ENCODE measurements at places on chromosomes 11 and 22.

DNA sequence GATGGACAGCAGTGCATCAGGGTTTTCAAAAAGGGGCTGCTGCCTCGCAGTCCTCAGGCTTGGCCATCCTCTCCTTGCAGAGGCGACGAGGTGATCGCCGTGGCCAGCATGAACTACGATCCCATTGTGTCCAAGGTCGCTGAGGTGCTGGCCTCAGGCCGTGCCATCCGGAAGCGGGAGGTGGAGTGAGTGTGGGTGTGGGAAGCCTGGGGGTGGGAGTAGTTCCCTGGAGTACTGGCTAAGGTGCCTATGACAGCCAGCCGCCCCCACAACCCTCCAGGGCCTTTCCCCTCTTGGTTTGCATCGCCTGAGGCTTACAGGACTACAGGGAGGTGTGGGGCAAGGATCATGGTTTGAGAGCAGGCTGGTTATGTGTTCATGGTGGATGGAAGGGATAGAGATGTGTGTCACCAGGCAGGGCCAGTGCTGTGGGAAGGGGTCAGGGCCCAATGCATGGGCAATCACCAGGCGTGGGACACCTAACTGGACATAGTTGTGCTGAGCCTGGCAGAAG lies 2.1 kb upstream of the LZTR1 start:
- DNase-seq: no peak

- no peak for DNase-seq
Measured at GRCh38 chr11:114179234-114179941, 116.8 kb upstream of the NNMT start.

DNA sequence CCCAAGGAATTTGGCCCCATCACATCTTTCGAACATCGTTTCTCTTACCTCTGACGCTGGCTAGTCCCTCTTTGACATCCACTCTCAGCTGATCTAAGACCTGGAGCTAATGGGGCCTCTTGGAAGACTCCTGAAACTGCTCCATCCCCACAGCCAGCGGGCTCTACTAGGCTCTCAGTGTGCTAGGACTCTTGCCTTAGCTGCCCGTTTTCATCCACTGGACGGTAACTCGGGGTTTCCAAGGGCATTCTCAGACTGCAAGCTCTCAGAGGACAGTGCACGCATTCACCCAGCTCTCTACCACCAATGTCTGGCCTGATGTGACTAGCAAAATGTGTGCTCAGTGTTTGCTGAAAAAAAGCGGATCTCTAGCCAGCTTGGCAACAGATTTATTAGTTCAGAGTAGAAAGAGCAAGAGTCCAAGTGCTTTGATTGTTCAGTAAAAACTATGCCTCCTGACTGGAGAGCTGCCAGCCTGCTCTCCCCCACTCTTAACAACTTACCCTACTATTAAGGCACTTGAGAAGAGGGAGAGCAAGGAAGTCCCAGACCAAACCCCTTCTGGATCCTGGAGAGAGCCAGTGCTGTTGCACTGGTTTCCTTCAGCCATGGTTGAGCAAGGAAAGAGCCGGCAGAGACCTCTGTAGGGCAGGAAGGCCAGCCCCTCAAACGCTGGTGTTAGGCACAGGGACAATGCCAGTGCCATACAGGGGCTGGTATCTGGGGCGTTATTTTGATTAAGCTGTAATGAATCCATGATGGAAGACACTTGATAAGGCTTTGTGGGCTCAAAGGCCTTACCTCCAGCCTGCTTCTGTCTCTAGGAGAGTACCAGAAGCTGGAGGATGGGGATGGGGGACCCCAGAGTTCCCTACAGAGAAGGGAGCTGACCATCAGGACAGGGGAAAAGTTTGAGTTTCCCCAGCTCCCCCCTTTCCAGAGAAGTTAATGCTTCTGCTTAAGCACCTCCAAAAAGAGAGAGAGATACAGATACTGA lies 9.2 kb downstream of the RELA start:
- DNase-seq: no peak

GRCh38 chr11:5225480-5225871 lies 1.4 kb downstream of the HBB start:
- DNase-seq: no peak

DNA sequence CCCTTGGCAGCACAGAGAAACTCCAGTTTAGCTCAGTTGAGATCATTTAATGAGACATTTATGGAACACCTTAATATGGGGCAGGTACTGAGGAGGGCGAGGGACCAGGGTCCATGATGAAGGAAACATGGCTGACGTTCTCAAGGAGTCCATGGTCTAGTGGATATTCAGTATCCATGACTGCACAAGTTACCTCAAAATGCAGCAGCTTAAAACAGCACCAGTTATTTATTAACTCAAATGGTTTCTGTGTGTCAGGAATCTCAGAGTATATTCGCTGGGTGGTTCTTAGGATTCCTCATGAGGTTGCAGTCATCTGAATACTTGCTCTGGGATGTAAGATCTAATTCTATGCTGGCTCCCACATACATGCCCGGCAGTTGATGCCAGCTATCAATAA lies 346.8 kb downstream of the LARGE1 start:
- no peak for DNase-seq
